K562 (cell line): ENCODE measurements at places on chromosomes 3 and 15.

GRCh38 chr15:91940496-91941381 lies 87.2 kb downstream of the SLCO3A1 start:
- no peak for DNase-seq

DNA sequence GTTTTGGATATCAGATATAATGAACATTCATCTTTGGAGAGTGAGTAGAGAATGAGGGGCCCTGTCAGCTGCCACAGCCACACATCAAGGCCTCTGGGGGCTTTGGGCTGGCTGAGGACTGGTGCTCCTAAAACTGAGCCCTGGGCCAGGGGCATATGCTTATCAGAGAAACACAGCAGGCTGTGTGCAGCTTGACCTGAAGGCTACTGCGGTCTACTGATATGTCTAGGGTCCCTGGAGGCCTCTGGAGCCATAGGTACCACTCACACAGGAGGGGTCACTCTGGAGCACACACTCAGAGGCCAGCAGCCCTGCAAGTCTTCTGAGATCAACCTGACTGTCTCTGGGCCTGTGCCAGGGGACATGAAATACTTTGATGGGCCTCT lies 7.6 kb downstream of the TF start:
- DNase-seq: peak; percentile 85

GRCh38 chr3:140467104-140467577 lies 210.7 kb upstream of the TRIM42 start:
- DNase-seq: no peak

DNA sequence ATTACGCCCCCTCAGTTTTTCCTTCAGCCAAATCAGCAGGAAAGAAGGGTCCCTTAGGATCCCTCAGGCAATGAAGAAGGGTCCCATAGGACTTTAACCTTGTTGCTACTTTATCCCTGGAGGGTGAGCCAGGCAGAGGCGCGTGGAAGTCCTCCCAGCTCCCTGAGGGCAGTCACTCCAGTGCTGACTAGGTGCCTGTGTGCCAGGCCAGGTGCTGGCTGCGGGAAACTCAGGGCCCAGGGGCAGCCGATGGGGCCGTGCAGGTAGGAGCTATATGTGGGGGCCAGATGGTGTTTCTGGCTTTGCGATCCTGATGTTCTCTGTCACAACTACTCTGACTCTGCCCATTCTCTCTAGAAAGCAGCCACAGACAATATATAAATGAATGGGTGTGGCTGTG lies 42.8 kb upstream of the IQSEC1 start:
- DNase-seq: no peak

DNA sequence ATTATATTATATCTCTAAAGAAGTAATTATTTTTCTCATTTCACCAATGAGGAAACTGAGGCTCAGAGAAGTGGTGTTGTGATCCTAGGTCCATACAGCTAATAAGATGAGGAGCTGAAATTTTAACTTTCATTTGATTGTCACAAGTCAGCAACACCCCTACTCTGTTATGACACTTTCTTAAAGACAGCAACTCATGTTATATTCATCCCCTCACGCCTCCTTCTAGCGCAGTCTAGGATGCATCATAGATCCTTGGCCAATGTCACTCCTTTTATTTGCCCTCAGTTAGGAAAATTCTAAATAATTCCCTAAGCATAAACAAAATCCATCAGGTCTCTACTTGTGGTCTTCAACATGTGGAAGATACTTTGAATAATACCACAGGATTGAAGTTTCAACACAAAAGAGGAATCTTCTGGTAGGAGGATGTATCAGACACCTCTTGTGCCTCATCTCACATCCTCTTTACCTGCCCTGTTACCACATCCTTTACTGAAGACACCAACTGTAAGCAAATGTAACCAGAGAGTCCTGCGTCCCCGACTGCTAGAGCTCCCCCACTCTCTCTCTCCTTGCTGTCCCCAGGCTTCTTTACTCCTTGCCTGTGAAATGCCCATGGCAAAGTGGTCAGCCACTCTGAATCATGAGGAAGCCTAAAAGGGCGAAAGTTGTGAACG lies 53.7 kb downstream of the TRIM42 start:
- DNase-seq: no peak

- no peak for DNase-seq
Observed at GRCh38 chr3:131541288-131541687, 38.5 kb upstream of the MRPL3 start.

GRCh38 chr15:66765478-66766281 lies 63.6 kb downstream of the SMAD6 start:
- peak; percentile 41 for DNase-seq

DNA sequence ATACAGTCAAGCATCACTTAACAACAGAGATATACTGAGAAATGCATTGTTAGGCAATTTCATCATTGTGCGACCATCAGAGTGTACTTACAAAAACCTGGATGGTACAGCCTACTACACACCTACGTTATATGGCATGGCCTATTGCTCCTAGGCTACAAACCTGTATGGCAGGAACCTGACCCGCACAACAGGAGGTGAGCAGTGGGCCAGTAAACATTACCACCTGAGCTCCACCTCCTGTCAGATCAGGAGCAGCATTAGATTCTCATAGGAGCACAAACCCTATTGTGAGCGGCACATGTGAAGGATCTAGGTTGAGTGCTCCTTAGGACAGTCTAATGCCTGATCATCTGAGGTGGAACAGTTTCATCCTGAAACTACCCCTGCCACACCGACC lies 89.7 kb downstream of the SCAPER start:
- no peak for DNase-seq

DNA sequence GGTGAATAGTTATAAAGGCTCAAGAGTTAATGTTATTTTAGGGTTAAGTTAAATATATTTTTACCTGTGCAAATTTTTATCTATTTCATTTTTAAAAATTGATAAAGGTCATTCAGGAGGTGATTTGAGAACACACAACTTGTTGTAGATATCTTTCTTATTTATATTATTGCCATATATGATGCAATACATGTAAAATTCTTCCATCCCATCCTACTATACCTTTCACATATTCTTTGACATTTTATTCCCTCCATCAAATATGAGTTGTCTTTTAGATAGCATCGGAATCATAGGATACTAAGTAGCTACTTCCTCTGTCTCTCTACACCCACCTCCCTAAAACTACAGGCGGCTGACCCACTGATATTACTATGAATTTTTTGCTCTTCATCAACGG lies 734.1 kb downstream of the FHIT start:
- no peak for DNase-seq

GRCh38 chr15:95170561-95171380 lies 939.4 kb downstream of the MCTP2 start:
- peak; percentile 64 for DNase-seq

- no peak for DNase-seq
Observed at GRCh38 chr3:73365756-73366397, 258.9 kb downstream of the PDZRN3 start.

- no peak for DNase-seq
Observed at GRCh38 chr15:43251871-43252250, 14.9 kb downstream of the TGM5 start.

- peak; percentile 38 for DNase-seq
Observed at GRCh38 chr15:78316283-78317083, 17.1 kb upstream of the SKIC8 start.

DNA sequence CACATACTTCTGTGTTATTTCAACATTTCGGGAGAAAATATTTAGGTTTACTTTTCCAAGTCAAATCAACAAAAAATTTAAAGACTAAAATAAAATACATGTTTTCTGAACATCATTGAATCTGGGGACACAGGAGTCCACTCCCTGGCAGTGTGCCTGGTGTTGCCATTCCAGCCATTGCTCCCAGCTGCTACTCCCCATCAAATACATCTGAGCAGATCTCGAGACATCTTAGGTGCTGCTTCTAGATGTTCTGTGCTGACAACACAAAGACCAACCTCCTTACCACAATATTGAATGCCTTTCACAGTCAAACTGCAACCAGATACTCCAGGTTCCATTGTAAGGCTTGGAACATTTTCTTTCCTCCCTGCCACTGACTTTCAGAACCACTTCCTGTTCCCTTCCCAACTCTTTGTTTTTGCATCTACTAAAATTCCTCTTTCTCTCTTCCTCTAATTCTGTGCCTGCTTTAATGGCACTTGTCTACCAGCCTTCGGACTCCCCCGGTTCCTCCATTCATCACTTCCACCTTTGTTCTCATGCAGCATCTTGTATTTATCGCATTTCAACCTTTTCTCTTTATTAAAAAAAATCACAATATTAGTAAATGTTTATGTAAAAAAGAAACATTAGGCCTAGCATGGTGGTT lies 81.1 kb upstream of the SLC4A7 start:
- no peak for DNase-seq

GRCh38 chr15:26165546-26165945 lies 302.4 kb upstream of the ATP10A start:
- DNase-seq: no peak

DNA sequence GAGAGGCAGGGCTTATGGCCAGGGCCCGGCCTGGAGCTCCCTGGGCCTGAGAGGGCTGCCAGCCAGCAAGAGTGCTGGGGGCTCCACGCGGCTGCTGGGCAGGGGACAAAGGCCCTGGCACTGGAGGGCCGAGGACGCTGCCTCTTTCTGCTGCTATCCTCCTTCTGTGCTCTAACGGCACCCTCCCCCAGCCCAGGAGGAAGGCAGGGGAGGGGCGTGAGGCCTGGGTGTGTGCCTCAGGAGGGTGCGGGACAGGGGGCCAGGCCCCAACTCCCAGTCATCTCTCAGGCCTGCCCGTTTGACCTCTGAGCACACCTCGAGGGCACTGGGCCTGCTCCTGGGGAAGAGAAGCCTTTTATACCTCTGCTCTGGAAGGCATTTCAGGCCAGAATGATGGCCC lies 115.5 kb downstream of the ADCY5 start:
- DNase-seq: no peak
